ENCODE measurements at places on chromosomes 6 and 20. TPM values are rescaled to one million over a fixed set of nuclear protein-coding genes. Genes with fewer than 3 reads are reported as not detected.

The PTK6 gene
- 0.06 TPM for polyA plus RNA-seq

The DEFB112 gene
- not detected for polyA plus RNA-seq

The POU5F1 gene
- 0.88 TPM for polyA plus RNA-seq

The RIPOR3 gene
- polyA plus RNA-seq: 0.49 TPM

The OR2J3 gene
- not detected for polyA plus RNA-seq

The HLA-DOB gene
- polyA plus RNA-seq: not detected

The FOXF2 gene
- polyA plus RNA-seq: 2.7 TPM

The DNAH8 gene
- polyA plus RNA-seq: not detected

The SS18L1 gene
- polyA plus RNA-seq: 1.5 TPM

The KIF6 gene
- 0.87 TPM for polyA plus RNA-seq

The TMEM170B gene
- 0.14 TPM for polyA plus RNA-seq

The ATP6V1G2 gene
- polyA plus RNA-seq: 2.8 TPM

The CNKSR3 gene
- polyA plus RNA-seq: 1.9 TPM

The HTR1B gene
- polyA plus RNA-seq: not detected

The IDH3B gene
- 79.5 TPM for polyA plus RNA-seq

The ZSCAN31 gene
- 0.84 TPM for polyA plus RNA-seq

The MLN gene
- not detected for polyA plus RNA-seq

The TFAP2C gene
- 16.6 TPM for polyA plus RNA-seq

The DIDO1 gene
- polyA plus RNA-seq: 16.2 TPM

The MUC22 gene
- not detected for polyA plus RNA-seq

The UBD gene
- polyA plus RNA-seq: not detected

The TMEM242 gene
- polyA plus RNA-seq: 14.5 TPM

The EFCAB8 gene
- polyA plus RNA-seq: not detected

The USP49 gene
- polyA plus RNA-seq: 0.70 TPM

The PSORS1C2 gene
- polyA plus RNA-seq: 0.16 TPM

The L3MBTL1 gene
- 0.35 TPM for polyA plus RNA-seq

The PRDM13 gene
- polyA plus RNA-seq: not detected

The CASS4 gene
- polyA plus RNA-seq: 10.4 TPM

The PRL gene
- 1.2 TPM for polyA plus RNA-seq

The TRIM40 gene
- polyA plus RNA-seq: not detected

The BPIFB6 gene
- not detected for polyA plus RNA-seq

The PAX1 gene
- polyA plus RNA-seq: not detected

The VPS16 gene
- polyA plus RNA-seq: 23.0 TPM

The STMN3 gene
- polyA plus RNA-seq: 18.5 TPM

The DEF6 gene
- polyA plus RNA-seq: 1.3 TPM

The CSNK2A1 gene
- 74.4 TPM for polyA plus RNA-seq

The TMEM200A gene
- 44.5 TPM for polyA plus RNA-seq

The OVOL2 gene
- not detected for polyA plus RNA-seq

The PHACTR1 gene
- polyA plus RNA-seq: 0.65 TPM

The TRIM15 gene
- not detected for polyA plus RNA-seq

The RSPH3 gene
- 15.1 TPM for polyA plus RNA-seq

The SLC35D3 gene
- polyA plus RNA-seq: not detected

The TAF4 gene
- 0.80 TPM for polyA plus RNA-seq

The HBS1L gene
- 85.0 TPM for polyA plus RNA-seq

The LY6G6F gene
- polyA plus RNA-seq: not detected

The TTK gene
- polyA plus RNA-seq: 8.7 TPM

The SNAP25 gene
- 0.09 TPM for polyA plus RNA-seq
